ENCODE measurements at places on chromosomes 3 and 15.

DNA sequence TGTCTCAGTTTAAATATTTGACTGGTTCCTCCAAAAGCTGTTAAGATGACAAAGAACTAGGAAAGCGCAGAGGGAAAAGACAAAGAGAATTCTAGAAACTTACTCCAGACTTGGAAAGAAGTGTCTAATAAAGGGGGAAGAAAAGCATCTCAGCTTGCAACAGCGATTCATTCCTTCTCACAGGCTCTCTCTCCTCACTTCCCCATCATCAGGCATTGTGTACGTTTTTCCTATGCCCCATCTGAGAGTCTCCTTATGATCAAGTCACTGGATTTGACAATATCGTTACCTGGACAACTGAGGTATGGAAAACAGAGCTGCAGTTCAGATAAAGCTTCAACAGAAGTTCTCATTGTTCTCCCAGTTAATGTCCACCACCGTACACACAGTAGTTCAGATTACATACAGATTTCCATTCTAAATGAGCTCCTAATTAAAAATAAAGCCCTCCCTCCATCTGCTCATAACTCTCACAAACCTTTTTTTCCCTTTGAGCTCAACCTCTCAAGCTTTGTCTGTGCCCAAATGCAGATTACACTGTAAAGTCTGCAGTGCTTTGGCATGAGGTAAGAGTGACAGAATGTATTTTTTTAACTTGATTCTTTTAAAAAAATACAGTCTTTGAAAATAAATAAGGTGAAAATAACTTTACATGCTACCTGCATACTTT is 254.4 kb upstream of the THBS1 start:
- DNase-seq: no peak

DNA sequence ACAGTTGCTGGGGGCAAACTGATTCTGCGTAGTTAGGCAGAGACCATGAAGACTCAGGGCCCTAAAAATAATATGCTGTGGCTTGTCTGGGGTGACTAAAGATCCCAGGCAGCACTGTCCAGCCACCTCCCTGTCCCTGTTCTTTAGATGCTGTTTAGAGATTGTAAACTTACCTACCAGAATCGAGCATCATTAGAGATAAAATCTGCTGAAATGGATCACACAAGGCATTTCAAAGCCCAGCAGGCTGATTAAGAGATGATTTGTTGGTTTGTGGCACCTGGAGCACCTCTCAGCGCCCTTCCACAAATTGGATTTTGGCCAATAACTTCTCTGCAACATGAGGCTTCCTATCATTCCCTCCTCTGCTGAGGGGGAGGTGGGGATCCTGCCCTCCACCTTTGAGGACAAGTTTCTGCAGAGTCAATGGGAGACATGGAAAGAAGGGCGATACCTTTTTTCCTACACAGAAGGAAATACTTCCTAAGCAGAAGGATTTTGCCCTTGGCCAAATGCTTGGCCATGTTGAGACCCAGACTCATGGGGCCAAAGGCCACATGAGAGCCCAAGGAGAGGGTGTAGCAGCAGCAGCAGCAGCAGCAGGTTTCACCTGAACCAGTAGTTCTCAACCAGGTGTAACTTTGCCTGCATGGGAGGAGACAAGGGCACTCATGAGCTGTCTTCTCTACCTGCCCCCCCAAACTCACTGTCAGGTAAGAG is 37.5 kb downstream of the SEMA5B start:
- no peak for DNase-seq

DNA sequence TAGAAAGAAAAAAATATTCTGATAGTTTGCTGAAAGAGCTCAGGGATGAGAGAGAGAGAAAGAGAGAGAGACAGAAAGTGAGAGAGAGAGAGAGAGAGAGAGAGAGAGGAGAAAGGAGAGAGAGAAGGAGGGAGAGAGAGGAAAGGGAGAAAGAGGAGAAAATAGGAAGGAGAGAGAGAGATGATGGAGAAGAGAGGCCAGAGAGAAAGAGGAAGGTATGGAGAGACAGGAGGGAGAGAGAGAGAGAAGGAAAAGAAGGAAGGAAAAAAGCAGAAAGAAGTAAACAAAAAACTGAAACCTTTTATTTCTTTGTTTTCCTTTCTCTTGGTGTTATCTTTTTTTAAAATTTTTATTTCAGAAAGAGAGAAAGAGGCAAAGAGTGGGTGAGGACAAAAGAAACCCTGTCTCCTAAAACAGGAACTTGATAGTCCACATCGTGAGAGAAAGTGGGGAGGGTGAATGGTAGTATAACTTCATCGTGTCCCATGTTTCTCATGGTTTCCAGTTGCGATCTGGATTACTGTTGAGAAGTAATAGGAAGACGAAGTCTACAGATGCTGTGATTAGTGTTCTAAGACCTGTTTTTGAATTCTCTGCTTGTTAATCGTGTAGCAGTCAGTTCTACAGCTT is 279.7 kb downstream of the LPP start:
- DNase-seq: no peak

- DNase-seq: no peak
These were observed 35.6 kb upstream of the PRR23E start for GRCh38 chr3:127157171-127157828.

DNA sequence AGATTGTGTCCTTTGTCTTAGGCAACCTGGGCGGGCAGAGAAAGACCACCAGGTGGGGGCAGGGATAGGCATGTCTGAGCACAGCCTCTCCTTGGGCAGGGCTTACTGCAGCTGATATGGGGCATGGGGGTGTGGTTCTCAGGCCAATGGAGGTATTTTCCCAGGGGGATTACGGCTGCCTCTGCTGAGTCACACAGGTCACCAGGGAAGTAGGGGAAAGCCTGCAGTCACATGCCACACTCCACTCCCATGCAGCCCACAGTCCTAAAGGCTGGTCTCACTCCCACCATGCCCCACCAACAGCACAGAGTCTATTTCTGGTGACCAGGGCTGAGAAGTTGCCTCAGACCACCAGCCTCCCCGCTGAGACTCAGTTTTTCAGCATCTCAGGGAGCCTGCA is 466.4 kb downstream of the DIPK2A start:
- DNase-seq: no peak

DNA sequence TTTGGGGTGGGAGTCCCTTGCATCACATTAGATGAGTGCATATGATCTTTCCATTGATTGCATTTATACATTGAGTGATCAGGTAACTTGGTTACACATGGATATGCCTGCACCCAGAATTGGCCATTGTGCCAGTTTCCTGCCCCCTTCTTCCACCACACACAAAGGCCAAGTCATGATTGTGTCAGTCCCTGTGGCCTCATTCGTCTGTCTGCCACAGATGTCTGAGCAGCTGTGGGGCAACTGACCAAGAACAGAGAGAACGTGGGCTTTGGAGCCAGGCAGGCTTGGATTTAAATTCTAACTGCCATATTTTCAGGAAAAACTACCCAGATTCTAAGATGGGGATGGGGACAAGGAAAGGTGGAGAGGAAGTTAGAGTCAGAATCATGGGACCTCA is 27.0 kb downstream of the CCNL1 start:
- no peak for DNase-seq

DNA sequence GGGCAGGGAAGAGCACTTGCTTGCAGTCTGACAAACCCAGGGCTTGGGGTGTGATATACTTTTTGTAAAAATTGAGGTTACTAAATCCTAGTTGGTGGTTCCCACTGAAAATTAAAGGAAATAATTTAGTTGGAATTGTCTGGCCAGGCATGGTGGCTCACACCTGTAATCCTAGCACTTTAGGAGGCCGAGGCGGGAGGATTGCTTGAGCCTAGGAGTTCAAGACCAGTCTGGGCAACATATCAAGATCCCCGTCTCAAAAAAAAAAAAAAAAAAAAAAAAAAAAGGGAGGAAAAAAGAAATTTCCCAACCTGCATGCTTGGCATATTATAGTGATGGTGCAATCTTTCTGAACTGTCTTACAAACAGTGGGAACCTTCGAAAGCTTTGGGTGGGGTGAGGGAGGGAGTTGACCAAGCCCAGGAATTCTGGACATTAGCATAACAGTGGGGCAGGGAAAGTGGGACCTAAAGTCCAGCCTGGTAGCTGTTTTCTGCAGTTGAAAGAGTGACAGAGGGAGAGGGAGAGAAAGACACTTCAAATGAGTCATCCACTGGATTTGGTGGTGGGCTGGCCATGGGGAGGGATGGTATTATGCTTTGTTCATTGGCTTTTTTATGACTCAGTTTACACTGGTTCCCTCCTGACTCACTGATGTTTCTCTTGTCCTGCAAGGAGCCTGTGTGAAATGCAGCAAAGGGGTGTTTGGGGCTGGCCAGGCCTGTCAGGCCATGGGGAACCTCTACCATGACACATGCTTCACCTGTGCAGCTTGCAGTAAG is 41.1 kb downstream of the LIMD1 start:
- DNase-seq: no peak

- DNase-seq: no peak
These were observed 34.9 kb upstream of the POU1F1 start for GRCh38 chr3:87311309-87311708.

DNA sequence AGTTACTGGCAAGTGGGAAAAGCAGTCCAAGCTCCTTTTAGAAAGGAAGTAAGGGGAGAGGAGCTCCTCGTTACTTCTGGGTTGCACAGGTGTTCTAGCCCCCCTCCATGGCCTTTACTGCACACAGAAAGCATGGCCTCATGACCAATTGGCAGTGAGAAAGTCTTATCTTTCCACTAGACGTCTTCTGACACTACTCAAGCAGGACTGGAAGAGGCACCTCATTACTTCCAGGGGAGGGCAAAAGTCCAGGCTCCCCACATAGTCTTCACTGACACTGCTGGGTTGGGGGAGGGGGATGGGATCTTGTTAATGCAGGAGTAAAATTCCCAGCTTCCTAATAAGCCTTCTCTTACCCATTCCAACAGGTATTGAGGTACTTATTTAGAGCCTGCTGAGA is 27.6 kb upstream of the TM2D3 start:
- no peak for DNase-seq

- DNase-seq: no peak
These were observed 21.5 kb upstream of the PEX5L start for GRCh38 chr3:180058238-180058637.

DNA sequence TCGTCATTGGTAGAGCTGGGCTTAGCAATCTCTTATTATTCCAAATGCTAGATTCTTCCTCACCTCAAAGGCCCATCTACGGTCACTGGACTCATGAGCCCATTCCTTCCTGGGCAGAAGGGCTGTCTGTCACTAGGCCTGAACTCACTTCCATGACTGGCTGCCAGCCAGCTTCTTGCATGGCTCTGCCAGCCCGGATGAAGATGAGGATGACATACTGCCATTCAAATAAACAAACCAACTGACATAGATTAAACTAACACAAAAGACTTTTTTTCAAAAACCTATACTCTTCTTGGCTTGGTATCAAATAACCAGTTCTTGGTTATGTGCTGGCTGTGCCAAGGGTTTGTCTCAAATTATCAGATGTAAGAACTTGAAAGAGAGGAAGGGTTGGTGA is 23.8 kb downstream of the ISL2 start:
- DNase-seq: no peak

DNA sequence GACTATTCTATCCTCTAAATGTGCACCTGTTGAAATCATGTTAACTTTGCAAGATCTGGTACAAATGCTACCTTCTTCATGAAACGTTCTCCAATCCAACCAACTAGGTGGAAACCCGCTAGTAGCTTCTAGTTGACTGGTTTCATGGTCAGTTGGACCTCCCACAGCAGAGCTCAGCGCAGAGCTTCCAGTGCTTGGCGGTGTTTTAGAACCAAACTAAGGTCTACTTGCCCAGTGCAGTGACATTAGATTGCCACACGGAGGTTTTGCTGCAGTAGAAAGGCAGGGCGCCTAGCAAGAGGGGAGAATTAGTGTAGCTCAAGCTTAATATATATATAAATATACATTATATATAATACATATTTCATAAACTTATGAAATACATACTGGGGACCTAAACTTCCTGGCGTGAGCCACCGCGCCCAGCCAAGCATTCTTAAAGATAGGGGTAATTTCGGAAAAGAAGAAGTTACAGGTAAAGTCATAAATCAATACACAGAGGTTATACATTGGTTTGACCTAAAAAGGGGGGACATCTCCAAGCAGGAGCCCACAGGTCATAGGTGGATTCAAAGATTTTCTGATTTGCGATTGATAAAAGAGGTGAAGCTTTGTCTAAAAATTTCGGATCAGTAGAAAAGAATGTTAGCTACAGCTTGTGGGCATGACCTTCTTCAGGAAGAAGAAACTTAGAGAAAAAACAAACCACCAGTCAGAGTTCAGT is 2.1 kb upstream of the OXSR1 start:
- peak; percentile 46 for DNase-seq

GRCh38 chr3:77038930-77039605 is 831 bp upstream of the ROBO2 start:
- no peak for DNase-seq

DNA sequence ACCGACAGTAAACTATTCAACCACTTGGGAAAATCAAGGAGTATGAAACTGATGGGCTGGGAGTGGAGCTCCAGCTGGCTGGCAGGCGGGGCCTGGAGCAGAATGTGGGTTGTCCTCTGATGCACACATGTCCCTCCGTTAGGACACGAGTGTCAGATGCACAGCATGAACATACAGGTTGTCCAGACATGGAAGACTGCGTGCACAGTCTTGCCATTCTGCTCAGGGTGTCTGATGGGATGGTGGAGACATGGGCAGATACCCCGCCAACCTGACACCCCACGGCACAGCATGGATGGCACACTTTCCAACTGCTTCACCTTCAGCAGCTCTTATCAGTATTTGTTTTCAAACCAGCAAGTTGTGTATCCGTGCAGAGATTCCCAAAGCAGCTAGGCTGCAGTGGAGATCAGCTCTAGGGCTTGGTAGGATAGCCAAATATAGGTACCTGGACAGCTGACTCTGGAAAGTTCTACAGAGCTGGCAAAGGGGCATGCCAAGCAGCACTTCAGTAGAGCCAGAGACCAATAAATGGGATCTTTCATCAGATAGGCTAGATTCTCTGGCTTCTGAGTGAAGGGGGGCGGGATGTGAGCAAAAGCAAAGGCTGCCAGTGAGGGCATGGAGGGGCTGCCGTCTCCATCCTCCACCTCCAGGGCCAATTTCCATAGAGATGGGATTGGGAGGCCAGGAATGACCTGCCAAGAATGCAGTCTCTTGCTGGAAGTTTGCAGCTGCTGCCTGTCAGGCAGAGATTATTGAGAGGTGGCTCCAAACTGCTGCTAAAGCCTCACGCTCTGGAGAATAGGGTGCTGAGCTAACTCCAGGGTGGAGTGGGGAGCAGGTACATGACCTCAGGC is 47.2 kb upstream of the KY start:
- no peak for DNase-seq
